ENCODE measurements at places on chromosomes 3 and 15. TPM values are rescaled to one million over a fixed set of nuclear protein-coding genes. Genes with fewer than 3 reads are reported as not detected.

DNA sequence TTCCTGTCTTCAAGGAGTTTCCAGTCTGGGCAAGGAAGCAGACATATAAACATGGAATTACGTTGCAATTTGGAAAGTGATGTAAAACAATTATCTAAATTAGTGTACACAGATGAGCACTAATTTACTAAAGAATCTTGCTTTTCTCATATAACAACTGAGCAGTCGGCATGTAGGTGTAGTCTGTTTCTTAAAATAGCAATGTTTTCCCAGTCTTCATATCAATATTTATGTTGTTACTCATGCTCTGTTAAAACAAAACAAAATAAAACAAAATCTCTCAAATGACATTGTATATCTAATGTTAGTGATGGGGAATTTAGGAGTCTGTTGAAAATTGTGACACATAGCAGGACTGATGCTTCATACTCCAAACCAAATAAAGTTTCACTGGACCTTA is 75.6 kb downstream of the SAMMSON start:
- DNase-seq: no peak

The XCR1 gene
- total RNA-seq: 0.27 TPM

GRCh38 chr3:147312786-147313280 is 93.5 kb downstream of the ZIC4 start:
- no peak for DNase-seq

GRCh38 chr15:64807751-64808222 is 17.7 kb downstream of the PIF1 start:
- no peak for DNase-seq

DNA sequence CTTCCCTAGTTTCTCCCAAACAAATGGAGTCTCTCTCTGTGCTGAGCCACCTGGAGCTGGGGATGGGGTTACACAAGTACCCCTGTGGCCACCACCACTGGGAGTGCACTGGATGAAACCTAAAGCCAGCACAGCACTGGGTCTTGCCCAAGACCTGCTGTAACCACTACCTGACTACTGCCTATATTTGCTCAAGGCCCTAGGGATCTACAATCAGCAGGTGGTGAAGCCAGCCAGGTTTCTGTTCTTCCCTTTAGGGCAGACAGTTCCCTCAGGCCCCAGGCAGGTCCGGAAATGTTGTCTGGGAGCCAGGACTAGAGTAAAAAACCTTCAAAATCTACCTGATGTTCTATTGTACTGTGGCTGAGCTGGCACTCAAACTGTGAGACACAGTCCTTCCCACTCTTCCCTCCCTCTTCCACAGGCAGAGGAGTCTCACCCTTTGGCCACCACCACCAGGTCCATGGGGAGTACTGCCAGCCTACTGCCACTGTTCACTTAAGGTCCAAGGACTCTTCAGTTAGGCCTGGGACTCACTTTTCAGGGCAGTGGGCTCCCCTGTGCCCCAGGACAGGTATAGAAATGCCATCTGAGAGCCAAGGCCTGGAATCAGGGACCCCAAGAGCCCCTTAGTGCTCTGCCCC is 23.8 kb downstream of the C3orf20 start:
- no peak for DNase-seq

- no peak for DNase-seq
Measured at GRCh38 chr15:74458473-74458872, 2.5 kb downstream of the UBL7 start.

DNA sequence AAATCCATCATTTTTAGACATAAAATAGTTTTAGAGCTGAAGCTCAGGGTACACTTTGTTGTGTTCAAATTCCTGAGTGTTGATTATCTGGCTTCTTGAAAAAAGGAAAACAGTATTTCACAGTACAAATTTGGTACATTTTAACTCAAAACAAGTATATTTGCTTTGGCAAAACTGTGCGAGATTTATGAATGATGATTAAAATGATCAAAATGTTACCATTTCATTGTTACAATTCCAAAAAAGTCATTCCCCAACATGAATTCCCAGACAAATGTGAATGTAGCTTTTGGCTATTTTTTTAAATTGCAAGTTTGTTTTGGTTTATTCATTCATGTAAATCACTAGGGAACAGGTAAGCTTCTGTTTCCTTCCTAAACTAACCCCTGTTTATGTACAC is 347.4 kb upstream of the DCBLD2 start:
- no peak for DNase-seq

DNA sequence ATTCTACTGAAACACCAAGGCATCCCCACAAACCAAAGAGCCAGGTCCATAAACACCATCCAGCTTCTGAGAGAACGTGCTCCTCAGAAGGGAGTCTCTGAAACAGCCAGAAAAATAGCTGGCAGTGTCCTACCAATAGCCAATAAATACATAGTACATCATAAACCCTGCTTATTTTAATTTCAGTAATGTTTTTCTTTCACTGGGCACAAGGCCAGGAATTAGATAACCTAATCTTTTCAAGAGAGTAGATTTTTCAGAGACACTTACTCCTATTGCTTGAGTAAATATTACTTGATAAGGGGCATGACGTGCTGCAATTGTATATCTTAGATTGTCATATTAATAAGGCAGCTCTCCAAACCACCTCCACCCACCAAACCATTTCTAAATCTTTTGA is 22.7 kb downstream of the GADL1 start:
- no peak for DNase-seq

GRCh38 chr15:63948971-63949370 is 97.3 kb downstream of the DAPK2 start:
- no peak for DNase-seq

DNA sequence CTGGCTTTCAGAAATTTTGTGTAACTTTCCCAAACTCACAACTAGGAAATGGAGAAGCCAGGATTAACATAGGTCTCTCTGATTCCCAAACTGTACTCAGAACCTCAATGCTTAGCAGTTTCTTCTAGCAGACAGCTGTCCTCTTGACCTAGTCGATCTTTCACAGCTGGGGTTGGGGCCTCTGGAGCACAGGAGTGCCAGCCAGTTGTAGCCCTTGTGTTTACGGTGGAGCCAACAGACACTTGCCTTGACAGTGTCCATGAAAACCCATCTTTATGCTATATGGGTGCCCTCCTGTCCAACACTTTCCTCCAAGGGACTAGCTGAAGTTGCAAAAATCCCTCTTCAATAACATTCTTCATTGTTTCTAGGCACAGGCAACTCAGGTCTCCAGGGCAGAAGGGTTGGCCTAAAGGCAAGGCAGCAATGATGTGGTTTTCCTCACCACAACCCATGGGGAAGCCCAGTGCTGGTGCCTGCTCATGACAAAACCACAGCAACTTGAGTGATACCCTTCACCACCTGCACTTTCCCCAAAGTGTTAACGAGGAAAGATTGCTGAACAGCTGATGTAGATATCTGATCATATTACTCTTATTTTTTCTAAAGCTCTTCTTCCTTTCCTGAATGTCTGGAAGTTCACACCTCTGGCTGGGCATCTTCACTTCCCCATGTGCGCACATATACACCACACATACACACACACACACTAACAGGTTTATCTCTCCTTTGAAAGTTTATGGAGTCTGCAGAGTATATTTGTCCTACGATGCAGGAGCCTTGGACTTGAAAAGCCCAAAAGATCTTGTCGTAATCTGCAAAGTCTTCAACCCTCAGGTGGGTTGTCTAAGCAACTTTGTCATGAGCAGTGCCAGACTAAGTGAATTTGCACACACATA is 11.0 kb upstream of the KNG1 start:
- no peak for DNase-seq

The SCN5A gene
- 2.7 TPM for total RNA-seq

The PDCD7 gene
- total RNA-seq: 29.6 TPM

The TMEM207 gene
- total RNA-seq: not detected

The CAMKV gene
- not detected for total RNA-seq

Data from sciatic nerve (tissue), 2 donors.